ENCODE measurements at places on chromosomes 5 and 9.

- DNase-seq: peak; percentile 42
Observed at GRCh38 chr5:157266286-157267007, 524 bp downstream of the CYFIP2 start.

DNA sequence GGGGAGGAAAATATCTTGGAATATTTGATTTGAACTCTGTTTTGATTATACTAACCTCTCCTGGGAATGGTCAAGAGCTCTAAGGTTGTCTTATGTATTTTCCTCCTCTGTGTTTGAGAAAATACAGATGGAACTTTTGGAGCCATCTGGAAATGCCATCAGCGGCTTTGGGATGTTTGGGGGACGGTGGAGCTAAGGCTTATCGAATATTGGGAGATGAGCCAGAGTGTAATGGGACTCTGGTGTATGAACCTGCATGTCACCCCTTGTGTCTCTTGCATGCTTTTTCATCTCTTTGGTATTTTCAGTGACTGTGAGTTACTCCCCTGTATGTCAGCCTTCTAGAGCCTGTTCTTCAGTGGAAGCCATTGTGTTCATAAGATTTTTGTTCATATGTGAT is 180.0 kb upstream of the OTULINL start:
- no peak for DNase-seq

DNA sequence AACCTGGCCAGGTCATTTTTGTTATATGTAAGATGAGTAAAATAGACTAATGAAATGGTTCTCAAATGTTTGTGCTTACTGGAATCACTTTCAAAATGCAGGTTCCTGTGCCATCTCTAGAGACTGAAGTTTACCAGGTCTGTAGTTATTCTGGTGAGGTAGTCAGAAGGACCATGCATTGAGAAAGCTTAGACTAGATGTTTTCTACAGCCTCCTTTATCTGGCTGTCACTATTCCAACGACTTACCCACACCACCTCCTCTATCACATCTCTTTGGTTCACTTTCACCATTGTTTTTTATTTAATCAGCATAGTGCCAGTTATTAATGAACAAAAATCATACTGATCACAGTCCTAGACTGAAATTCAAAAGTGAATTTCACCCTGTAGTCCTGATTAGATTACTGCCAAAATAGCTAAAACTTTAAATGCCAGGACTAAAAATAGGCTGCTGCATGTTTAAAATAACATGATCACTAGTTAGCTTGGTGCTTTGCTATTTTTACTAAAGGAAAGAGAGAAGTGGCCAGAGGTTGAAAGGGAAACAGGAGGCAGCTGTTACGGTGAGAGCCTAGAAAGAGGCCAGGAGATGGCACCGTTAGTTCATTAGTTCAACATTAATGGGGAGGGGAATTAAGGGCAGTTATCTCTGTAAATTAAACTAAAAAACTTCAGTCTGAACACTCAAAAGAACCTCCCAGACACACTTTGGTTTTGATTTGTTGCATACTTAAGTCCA is 13.9 kb upstream of the FNIP1 start:
- no peak for DNase-seq

- no peak for DNase-seq
Observed at GRCh38 chr9:38644601-38645000, 24.2 kb upstream of the ANKRD18A start.

- DNase-seq: no peak
Observed at GRCh38 chr9:23824830-23825591, 1.0 kb downstream of the ELAVL2 start.

DNA sequence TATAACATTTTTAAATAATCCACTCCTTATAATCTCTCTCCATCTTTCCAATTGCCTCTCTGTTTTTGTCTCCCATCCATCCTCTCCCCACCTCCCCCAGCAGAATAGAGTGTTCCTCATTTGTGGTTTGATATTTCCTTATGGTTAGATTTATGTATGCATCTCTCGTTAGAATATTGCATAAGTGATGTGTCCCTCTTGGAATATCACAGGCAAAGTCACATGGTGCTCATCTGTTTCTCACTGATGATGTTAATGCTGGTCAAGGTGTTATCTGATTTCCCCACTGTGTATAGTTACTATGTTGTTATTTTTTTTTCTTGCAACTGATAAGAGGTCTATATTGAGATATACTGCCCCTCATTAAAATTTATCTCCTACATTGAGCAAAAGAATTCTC is 3.1 kb upstream of the LRRC70 start:
- no peak for DNase-seq

- no peak for DNase-seq
Observed at GRCh38 chr5:77292026-77292757, 81.7 kb downstream of the PDE8B start.

- no peak for DNase-seq
Observed at GRCh38 chr9:103169798-103170197, 174.7 kb downstream of the CYLC2 start.

- no peak for DNase-seq
Observed at GRCh38 chr5:95699337-95699736, 16.5 kb upstream of the SPATA9 start.

- DNase-seq: no peak
Observed at GRCh38 chr5:89668821-89669220, 740.7 kb downstream of the CETN3 start.

DNA sequence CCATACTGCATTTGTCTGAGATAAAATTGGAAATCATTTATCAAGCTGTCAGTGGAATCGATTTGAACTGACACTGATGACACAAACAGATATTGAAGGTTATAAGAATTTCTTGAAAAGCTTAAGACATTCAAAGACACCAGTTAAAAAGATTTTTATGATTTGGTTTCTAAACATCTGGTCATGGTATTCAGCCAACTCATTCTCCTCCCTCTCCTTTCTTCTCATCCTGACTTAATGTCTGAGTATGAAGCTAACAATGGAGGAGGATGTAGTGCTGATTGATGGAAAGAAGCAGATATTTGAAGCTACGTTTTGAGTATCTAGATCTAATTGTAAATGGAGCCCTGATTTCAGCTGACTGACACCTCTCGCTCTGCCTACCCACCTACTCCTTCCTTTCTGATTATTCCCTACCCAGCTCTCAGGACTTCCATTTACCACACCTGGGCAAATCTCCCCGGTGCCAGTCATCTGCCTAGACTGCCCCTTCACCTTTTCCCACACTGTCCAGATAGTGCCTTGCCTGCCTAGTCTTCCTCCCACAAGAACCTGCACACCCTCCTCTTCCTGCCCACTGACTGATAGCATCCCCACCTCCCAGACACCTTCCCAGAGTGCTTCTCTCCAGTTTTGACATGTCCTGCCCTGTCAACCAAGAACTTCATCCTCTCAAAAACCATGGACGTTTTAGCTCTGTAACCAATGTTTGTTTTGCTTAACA is 20.7 kb upstream of the LIFR start:
- DNase-seq: no peak

DNA sequence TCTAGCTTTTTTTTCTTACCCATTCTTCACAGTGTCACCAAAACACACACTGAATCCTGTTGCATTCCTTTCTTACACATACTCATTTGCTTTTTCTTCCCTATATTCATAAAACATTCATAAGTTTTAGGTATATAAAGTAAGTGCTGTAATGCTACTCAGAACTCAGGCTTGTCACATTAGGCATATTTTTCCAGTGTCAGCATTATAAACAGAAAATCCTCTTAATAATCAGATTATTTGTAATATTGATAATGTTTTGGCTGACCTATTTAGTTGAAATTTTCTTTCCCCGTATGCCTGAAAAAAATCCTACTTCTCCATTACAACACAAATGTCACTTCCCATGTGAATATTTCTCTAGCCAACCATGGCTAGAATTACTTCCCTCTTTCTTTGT is 743.0 kb upstream of the NUDT12 start:
- DNase-seq: no peak

DNA sequence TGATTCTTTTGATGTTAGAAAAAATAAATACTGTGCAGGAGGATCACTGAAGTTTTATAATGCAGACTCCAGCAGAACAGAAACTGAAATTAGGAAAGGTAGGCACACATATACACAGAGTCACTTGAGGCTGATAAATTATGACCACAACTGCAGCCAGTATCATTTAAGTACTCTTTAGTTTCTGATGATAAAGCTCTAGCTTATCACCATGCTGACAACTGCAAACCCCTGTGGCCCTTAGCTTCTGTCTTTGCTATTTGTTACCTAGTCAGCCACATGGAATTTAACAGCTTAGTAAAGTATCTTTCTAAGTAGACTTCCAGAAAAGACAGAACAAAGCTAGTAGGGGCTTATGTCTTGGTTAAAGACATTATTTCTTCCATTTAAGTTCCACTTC is 734.8 kb upstream of the CDH6 start:
- no peak for DNase-seq

GRCh38 chr5:151569132-151570046 is 21.7 kb downstream of the FAT2 start:
- no peak for DNase-seq

DNA sequence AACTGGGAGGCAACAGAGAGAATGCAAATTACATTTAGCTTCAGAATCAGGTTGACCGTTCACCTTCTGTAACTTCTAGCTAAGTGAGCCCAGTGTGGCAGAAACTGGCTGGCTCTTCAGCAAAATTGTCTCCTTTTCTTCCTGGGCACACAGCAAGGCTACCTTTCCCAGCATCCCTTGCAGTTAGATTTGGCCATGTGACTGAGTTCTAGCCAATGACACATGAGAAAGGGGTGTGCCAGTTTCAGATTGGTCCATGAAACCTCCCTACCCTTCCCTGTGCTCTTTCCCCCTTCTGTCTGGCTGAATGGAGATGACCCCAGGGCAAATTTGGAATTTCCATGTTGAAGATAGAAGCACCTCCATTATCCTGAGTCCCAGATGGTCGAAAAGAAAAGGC is 72.5 kb upstream of the SMIM23 start:
- DNase-seq: no peak

DNA sequence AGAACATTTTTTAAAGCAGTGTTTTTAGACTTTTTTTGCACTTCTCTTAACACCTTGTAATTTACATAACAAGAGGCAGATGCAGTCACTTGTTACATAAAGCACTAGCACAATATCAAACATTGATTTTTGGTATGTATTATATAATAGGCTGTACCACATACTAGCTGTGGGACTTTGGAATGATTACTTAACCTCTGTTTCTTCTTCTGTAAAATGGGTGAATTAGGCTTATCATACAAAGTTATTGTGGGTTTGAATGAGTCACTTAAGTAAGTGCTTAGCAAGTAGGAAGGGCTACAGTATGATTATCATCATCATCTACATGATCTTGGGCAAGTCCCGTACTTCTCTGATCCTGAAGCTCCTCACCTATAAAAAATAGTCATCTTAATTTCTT is 2.1 kb downstream of the FAM81B start:
- no peak for DNase-seq

DNA sequence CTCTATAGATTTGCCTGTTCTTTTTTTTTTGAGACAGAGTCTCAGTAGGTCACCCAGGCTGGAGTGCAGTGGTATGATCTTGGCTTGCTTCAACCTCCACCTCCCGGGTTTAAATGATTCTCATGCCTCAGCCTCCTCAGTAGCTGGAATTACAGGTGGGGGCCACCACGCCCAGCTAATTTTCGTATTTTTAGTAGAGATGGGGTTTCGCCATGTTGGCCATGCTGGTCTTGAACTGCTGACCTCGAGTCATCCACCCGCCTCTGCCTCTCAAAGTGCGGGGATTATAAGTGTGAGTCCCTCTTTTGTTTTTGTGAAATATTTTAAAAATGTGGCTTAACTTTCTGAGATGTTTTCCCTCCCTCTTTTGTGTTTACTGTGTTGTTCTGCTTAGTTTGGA is 29.2 kb downstream of the HSPA4 start:
- DNase-seq: no peak

DNA sequence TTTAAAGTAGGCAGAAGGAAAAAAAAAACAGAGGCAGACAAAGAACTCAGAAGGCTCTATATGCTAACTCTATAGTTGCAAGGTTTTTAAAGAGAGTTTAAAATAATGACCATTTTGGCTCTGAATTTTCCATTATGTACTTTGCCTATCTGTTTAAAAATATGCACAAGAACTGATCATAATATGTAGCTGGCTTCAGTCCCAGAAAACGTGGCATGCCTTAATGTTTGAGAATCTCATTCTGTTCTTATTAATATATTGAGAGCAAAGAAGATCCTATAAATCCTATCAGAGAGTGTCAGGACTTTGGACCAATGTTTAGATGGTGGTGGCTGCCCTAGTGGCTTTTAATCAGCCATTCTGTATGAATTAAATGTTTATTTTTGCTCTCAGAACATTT is 121.5 kb downstream of the JMY start:
- no peak for DNase-seq

DNA sequence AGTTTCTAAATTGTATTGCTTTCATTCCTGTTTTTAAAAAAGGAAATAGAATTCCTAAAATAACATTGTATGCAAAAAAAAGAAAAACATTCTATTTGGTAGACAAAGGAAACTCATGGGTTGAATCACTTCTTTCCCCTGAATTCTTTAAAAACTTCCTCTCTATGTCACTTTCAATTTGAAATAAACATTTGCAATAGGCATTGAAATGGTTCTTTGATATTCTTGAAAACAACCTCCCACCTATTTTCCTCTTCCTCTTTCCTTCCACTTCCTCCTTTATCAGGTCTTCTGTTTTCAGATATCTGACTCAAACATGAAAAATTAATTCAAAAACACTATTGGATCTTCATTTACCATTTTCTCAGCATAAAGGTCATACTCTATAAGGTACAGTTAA is 442.0 kb upstream of the MEF2C start:
- no peak for DNase-seq

DNA sequence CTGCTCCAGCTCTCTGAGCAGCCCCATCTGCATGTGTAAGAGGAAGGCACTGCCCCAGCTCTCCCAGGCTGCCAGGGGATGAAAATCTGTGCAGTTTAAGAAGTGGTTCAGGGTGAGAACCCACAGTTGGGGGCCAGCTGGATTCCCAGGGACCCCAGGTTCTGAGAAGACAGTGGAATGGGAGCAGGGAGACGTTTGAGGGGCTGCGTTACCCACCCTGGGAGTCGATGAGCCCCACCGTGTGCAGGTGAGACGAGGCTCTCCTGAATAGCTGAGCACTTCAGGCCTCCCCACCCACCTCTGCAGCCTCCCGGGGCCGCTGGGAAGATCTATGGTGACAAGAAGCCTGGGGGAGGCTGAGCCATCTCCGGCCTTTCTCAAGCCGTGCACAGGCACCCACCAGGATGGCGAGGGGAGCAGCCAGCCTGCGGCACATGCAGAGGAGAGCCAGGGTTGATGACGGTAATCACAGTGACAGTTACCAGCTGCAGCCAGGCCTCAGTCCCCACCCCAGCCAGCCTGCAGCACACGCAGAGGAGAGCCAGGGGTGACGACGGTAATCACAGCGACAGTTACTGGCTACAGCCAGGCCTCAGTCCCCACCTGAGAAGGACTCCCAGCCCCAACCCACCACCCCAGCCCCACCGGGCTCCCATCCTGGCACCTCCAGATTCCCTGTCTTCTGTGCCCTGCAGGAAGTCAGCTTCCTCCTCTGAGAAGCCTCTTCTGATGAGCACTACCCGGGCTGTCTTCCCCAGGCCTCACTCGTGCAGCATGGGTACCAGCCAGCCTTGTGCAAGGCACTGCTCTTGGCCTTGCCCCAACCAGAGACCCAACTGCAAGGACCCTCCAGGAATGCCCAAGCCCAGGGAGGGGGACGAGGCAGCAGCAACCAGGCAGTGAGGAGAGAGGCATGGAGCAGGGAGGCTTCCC is 150.8 kb upstream of the PPP1R26 start:
- DNase-seq: no peak

Data from T-helper 9 cell (primary cell).